Memory B cell (primary cell): ENCODE measurements at places on chromosomes 7 and 10.

DNA sequence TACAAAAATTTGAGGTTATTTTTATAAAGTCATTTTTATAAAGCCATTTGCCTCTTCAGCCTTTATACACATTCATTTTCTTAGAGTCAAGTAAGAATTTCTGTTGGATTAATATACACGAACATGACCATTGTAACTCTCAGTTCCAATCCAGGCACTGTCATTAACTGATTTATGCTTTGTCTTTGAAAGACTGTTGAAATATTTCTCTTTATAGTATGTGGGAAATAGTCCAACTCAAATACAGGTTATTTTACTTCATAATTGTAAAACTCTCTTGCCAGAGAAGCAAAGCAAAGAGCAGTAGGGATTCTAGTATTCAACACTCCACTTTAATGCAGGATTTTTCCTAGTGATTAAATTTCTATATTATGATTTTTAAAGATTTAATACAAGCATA is 36.5 kb upstream of the PAPSS2 start:
- no peak for DNase-seq

DNA sequence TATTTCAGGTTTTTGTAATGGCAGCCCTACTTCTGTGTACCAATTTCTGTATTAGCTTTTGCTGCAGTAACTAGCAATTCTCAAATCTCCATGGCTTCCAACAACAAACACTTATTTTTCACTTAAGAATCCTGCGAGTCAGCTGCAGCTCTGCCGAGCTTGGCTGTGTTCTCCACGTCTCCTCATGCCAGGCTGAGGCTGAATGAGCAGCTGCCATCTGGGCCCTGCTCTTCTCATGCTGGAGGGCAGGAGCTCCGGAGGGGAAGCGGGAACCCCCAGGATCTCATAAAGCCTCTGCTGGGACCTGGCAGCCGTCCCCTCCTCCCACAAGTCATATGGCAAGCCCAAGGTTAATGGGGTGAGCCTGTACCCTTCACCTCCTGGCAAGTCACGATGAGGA is 591.1 kb downstream of the SDK1 start:
- DNase-seq, result no peak

GRCh38 chr10:106360870-106361269 is 803.6 kb downstream of the SORCS1 start:
- DNase-seq, result no peak

- peak; percentile 86 for DNase-seq
Observed at GRCh38 chr10:80187465-80188409, 17.6 kb downstream of the ANXA11 start.

GRCh38 chr10:53396876-53397275 is 624.3 kb upstream of the MBL2 start:
- no peak for DNase-seq

- no peak for DNase-seq
Observed at GRCh38 chr7:84663224-84663623, 468.6 kb upstream of the SEMA3A start.

DNA sequence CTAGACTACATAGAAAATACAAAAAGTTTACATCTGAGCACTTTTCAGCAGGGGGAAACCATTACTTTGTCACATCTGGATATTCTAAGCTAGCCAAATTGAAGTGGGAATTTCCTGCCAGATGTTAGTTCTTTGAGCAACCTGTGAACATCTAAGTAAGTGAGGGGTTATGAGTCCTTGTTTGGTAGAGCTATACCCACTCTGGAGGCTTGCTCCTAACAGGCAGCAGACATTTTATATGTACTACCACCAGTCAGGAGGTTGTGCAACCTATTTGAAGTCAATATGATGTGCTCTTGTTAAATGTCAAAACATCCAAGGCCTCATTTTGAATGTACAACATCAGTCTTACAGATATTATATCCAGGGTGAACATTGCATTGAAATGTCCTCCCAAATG is 143.3 kb upstream of the KAT6B start:
- DNase-seq, result no peak
